ENCODE measurements at places on chromosomes 16 and 17.
A peak's percentile ranks its signal among the peaks of the same experiment; 100 is the strongest.

GRCh38 chr16:68739964-68740627, 3.0 kb downstream of the CDH1 start:
- no peak for DNase-seq

DNA sequence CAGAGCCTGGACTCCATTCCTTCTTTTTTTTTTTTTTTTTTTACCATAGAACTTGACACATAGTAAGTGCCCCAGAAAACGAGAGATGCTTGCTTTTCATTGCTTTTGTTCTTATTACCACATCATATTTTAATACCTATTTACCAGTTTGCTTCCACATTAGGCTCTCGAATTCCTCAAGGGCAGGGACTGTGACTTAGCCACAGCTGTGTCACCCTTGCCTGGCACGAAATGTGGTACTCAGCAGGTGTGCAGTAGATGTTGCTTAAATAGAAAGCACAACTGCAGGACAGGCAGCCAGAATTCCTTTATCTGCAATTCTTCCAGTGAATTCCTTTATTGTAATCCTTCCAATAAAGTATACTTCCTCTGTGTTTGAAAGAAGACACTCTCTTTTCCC, 393.0 kb downstream of the HAPSTR1 start:
- no peak for DNase-seq

DNA sequence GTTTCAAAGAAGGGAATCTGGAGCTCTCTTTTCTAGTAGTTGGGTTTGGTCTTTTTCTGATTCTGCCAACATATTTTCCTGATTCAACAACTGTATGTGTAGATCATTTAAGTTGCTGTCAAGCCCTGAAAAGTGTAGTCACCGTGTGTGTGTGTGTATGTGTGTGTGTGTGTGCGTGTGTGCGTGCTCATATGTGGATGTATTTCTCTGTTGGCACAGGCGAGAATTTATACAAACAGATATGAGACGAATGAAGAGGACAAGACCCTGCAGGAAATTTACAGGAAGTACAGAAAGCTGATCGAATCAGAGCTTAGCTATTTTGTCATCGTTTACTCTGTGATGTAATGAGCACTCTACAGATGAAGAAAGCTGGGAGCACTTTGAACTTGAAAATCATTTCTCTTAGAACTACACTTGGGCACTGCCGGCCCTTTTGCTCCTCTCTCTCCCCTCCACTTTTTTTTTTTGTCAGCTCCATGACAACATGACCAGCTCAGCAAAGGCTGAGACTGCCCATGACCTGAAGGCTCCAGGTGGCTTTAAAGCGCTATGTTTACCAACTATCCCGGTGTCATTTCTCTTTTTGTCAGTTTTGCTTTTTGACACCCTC, 11.2 kb downstream of the FBXO39 start:
- DNase-seq = no peak

GRCh38 chr17:291587-291986, 61.0 kb downstream of the RPH3AL start:
- no peak for DNase-seq

DNA sequence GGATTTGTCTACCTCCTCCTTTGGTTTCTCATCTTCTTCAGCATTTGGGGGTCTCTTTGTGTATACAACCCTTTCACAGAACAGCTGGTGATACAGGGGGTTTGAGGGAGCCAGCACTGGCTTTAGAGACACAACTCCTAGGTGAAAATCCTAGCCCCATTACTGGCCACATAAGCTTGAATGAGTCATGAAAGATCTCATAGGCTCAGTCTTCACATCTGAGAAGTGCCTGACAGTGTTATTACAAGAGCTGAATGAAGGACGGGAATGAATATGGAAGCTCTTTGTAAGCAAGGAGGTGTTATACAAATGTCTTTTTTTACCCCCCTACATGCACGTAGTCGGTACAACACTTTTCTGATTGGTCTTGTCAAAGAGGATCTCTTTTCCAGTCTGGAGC, 1.7 kb upstream of the B4GALNT2 start:
- DNase-seq = no peak

DNA sequence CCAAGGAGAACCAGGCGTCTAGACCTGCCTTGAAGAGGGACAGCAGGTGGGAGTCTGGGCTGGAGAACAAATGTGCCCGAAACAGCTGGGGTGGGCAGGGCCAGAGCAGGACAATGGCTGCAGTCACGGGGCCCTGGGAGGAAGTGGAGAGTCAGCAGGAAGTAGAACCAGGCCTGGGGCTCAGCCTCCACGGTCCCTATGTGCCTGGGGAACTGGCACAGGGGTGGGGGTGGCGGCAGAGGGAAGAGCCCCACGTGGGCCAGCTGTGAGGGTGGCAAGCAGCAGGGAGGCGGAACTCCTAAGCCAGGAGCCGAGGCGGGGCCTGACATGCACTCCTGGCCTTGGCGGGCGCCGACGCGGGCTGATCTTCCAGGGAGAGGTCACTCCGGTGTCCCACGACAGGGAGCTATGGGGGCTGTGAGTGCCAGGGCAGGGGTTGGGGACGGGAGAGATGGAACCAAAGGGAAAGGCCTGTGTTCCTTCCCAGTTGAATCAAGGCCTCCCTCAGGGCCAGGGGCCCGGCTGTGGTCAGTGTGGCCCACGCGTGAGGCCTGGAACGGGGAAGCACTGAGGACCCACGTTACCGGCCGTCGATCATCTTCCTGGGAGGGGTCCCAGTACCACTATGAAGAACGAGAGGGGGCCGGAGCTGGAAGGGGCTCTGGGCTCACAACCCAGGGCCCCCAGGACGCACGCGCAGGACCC, 42.7 kb downstream of the TIMM22 start:
- no peak for DNase-seq

- peak; percentile 24 for DNase-seq
Observed at GRCh38 chr17:21452377-21453143, 76.4 kb downstream of the KCNJ12 start.

DNA sequence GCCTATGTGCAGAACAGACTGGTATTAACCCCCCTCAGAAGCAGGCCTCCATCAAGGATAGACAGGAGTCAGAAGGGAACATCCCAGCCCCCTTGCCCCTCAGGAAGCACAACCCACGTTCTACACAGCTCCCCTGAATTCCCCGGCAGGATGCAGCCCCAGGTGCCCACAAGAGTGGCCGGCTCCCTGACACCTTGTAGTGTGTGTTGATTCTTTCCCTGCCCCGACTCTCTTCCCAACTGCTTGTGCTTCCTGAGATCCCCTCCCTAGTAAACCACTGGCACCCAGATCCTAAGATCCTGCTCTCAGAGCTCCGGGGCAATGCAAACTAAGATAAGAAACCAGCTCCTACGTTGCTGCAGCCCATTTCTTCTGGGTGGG, 34.8 kb upstream of the LITAF start:
- no peak for DNase-seq

DNA sequence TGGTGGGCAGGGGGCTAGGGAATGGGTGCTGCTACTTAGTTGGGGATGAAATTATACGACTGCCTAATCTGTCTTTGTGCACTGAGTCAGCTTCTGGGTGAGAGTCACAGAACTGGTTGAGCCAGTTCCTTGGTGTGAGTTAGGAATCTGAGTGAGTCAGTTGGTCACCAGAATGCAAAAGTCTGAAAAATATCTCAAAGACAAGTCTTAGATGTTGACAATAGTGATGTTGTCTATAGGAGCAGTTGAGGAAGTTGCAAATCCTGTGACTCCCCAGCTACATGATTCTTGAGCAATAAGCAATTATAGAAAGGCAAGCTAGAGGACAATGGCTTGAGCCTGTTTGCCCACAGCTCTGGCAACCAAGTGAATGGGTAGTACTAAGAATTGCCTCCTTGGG, 399.2 kb downstream of the CNTNAP4 start:
- no peak for DNase-seq

- no peak for DNase-seq
Observed at GRCh38 chr16:81752876-81753227, 26.2 kb upstream of the PLCG2 start.

- no peak for DNase-seq
Observed at GRCh38 chr16:48354877-48355855, 30.0 kb downstream of the SIAH1 start.

DNA sequence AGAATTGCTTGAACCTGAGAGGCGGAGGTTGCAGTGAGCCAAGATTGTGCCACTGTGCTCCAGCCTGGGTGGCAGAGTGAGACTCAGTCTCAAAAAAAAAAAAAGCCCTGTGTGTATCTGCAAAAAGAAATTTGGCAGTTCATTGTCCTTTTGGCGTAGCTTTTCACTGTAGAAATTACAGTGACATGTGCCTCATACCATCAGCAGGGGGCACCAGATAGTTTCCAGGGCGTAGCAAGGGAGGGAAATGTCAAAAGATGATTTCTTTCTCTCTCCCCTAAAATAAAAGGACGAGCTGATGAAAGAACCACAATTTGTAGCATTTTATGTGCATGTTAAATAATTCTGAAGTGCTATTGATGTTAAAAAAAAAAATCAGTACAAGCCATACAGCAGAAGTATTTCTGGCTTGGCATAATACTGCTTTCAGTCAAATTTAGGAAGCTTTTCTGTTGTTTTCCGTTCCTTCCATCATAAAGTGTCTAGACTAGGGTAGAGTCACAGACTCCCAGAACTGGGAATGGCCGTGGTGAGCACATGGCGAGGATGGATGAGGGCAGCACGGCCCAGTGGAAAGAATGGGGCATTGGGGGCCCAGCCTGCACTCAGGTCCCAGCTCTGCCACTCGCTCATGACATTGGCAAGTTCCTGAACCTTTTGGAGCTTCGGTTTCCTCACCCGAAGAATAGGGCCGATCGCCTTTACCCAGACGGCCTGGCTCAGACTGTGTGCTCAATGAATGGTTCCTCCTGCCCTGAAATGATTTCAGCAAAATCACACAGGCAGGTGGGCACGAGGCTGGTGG, 59.8 kb upstream of the RPH3AL start:
- peak; percentile 29 for DNase-seq

GRCh38 chr17:1644493-1645206, 882 bp downstream of the SCARF1 start:
- no peak for DNase-seq

DNA sequence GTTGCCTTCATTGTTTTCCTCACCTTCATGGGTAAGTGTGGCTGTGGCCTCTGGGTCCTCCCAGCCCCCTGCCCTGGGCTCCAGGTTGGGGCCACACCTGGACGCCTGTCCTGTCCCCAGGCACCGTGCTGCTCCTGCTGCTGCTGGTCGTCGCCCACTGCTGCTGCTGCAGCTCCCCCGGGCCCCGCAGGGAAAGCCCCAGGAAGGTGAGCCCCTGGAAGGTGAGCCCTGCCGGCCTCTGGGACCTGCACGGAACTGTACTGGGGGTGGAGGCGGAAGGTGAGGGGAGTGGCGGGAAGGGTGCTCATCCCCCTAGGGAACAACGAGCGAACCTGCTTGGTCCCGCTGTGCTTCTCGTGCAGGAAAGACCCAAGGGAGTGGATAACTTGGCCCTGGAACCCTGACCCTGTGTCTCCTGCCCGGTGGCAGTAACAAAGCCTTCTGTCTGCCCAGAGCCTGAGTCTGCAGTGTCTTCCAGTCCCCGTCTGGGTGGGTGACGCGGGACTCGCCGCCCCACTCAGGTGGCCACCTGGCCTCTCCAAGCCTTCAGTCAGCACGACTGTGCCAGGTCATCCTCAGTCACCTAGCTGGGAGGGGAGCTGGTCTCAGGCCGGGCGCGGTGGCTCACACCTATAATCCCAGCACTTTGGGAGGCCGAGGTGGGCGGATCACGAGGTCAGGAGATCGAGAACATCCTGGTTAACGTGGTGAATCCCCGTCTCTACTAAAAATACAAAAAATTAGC, 831 bp downstream of the SMIM22 start:
- no peak for DNase-seq

GRCh38 chr16:1908184-1908583, 10.0 kb downstream of the HS3ST6 start:
- DNase-seq = no peak

DNA sequence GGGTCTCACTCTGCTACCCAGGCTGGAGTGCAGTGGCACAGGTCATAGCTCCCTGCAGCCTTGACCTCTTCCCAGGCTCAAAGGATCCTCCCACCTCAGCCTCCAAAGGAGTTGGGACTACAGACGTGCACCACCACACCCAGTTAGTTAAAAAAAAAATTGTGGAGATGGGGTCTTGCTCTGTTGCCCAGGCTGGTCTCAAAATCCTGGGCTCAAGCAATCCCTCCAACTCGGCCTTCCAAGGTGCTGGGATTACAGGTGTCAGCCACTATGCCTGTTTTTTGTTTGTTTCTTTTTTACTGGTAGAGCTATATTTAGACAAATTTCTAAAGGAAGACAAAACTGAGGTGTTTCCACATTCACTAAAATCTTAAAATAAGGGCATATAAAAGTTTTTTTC, 1.7 kb downstream of the CMTR2 start:
- no peak for DNase-seq

DNA sequence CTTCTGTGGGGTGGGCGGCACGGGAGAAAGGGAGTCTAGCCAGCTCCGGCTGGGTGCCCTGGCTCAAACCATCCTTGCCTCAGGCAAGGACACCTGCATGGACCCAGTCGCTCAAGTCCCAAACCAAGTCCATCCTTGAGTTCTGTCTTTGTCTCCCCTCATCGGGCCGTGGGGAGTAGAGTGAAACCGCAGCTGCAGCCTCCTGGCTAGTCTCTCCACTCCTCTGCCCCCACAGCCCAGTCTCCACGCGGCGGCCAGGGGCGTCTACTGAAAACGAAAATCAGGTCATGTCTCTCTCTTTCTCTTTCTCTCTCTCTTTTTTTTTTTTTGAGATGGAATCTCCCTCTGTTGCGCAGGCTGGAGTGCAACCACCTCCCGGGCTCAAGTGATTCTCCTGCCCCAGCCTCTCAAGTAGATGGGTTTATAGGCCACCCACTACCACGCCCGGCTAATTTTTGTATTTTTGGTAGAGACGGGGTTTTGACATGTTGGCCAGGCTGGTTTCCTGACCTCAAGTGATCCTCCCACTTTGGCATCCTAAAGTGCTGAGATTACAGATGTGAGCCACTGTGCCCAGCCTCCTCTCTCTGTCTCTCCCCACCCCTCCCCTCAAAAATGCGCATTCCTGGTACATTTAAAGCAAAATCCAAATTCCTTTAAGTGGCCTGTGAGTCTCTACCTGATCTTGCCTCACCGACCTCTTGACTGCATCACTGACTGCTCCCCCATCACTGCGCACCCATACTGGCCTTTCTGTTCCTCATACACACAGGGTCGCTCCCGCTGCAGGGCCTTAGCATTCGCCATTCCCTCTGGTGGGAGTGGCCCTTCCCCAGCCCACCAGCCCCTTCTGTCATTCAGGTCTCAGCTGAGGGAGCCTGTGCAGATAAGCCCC, 17.7 kb upstream of the RMI2 start:
- no peak for DNase-seq

GRCh38 chr16:74111456-74111982, 185.1 kb upstream of the PSMD7 start:
- no peak for DNase-seq

DNA sequence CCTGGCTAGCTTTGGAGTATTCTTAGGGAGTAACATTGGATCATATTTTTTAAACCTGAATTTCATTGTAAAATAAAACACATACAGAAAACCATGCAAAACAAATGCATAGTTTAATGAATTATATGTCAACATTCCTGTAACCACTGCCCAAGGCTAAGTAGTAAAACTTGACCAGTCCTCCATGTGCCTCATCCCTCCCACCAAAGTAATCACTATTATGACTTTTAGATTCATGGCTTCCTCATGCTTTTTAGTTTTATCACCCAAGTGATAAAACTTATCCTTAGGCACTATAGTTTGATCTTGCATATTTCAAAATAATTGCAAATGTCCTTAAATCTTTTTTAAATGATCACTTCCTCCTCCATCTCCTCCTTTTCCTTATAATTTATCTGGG, 20.4 kb downstream of the PRKCA start:
- DNase-seq = no peak

GRCh38 chr16:12294471-12294870, 317.9 kb downstream of the SNX29 start:
- no peak for DNase-seq

- no peak for DNase-seq
Observed at GRCh38 chr16:88441460-88441859, 11.6 kb upstream of the ZFPM1 start.

GRCh38 chr16:66326991-66327513, 39.4 kb upstream of the CDH5 start:
- no peak for DNase-seq
